ENCODE measurements at places on chromosomes 4 and X. TPM values are rescaled to one million over a fixed set of nuclear protein-coding genes. Genes with fewer than 3 reads are reported as not detected.

- H3K27ac ChIP-seq: no peak overlapping the region
- H3K27me3 ChIP-seq: peaks cover 10% of the 10 kb centered on the region
- DNase-seq: no peak
- no peaks in the 10 kb centered on the region for H3K4me1 ChIP-seq
- H3K36me3 ChIP-seq: no peaks in the 10 kb centered on the region
Observed at GRCh38 chrX:114344756-114345349, 239.0 kb upstream of the HTR2C start.

- peaks cover 15% of the 10 kb centered on the region for H3K36me3 ChIP-seq
- H3K4me1 ChIP-seq: no peaks in the 10 kb centered on the region
- H3K27ac ChIP-seq: no peak overlapping the region
- no peaks in the 10 kb centered on the region for H3K27me3 ChIP-seq
- no peak for DNase-seq
Observed at GRCh38 chr4:154574311-154574710, 11.5 kb downstream of the FGB start.

DNA sequence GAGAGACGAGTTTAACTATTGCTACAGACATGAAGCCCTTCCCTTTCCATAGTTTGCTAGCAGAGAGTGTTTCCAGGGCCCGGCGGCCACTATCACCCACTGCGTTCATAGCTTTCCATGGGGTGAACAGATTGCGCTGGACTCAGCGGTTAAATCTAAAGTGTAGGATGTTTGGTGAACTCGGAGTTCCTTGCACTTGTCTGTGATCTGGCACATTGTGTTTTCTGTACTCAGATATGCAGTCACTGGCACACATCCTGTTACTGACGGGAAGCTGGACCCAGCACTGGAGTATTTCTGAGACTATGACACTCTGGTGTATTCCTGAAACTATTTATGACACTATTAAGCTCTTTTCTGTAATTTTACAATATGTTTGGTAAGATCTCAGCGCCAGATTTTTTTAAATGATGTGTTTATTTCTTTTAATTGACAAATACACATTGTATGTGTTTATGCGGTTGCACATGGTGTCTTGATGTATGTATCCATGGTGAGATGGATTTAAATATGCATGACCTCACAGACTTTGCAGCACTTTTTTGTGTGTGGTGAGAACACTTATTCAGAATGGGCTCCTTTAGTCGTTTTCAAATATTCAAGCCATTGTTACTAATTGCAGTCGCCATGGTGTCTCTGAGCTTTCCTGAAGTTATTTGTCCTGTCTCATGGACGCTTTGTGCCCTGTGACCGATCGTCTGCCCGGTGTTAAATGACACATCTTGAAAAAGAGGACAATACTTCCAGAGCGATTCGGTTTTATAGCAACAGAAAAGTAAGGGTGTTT is 14.1 kb downstream of the CD99 start:
- DNase-seq: peak; percentile 58
- peak overlapping the region; percentile 59 for H3K27ac ChIP-seq
- H3K4me1 ChIP-seq: peaks cover 28% of the 10 kb centered on the region
- no peaks in the 10 kb centered on the region for H3K36me3 ChIP-seq

FABP2 gene
- not detected for total RNA-seq

FAM90A26 gene
- not detected for total RNA-seq

LRIT3 gene
- 0.25 TPM for total RNA-seq

NDP gene
- total RNA-seq: not detected

Data from right lobe of liver (tissue), 6 donors.